Endothelial cell (in vitro differentiated cells): ENCODE measurements at places on chromosomes 2 and 18. TPM values are rescaled to one million over a fixed set of nuclear protein-coding genes. Genes with fewer than 3 reads are reported as not detected.

DNA sequence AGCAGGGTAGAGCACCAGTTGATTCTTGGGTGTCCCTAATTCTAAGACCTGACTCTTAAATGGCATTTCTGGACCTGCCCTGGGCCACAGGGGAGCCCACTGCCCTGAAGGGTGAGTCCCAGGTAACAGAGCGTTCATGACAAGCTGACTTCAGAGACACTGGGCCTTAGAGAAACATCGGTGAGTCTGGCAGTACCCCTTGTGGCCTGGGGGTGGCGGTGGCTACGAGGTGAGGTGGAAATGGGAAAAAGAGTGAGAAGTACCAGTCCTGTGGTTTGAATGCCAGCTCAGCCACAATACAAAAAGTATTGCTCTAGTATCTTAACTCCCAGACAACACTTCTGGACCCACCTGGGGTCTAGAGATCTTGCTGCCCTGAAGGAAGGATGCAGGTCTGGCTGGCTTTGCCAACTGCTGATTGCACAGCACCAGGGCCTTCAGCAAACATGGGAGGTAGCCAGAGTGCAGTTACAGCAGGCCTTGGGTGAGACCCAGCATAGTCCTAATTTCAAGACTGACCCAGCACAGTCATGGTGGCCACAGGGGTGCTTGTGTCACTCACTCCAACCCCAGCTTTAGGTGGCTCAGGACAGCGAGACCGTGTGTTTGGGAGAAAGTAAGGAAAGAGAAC is 44.5 kb downstream of the USP34 start:
- H3K27ac ChIP-seq = no peak overlapping the region
- DNase-seq = peak; percentile 71
- H3K4me3 ChIP-seq = no peak overlapping the region
- no peaks in the 10 kb centered on the region for H3K27me3 ChIP-seq

GRCh38 chr2:232434091-232434490 is 21.9 kb upstream of the ALPI start:
- DNase-seq = no peak
- H3K4me1 ChIP-seq = no peaks in the 10 kb centered on the region
- no peaks in the 10 kb centered on the region for H3K36me3 ChIP-seq
- no peak overlapping the region for H3K4me3 ChIP-seq

DNA sequence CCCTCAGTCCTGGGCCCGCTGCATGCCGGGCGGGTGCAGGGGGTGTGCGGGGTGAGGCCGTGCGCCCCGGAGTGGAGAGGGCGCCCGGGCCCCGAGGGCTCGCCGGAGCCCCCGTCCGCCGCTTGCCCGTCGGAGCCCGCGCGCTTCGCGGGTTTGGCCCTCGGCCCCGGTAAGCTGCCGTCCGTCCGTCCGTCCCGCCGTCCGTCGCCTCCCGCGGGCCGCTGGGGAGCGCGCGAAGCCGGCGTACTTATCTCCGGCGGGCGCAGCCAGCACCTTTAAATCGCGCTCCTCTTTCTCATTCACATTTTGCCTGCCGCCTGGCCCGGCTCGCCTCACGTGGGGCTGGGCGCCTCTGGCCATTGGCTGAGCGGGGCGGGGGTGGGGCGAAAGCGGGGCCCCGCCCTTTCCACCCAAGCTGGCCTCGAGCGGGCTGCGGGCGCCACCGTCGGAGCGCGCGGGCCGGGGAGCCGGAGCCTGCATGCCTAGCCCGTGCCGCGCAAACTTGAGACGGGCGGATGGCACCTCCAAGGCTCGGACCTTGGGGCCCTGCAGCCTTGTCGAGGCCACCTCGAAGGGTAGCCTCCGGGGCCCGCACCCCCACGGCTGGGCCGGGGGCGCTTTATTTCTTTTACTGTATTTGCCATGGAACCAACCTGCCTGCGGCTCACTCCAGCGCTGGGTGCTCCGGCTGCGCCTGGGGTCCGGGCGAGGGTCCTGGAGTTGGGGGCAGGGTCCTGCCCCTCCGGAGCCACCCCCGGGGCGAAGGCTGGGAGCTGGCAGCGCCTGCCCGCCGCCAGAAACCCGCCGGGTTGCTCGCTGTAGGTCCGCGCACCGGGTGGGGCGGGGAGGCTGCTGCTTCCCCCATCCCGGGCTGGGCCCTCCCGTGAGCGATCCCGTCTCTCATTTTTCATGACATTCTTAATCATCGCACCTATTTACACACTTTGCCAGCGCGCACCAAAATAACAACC is at the start of gene GBX2:
GBX2 (minus strand) TSS at position 277 of the 971 bp plus-strand sequence. CDS start 415 bp downstream, outside the sequence.
- no peak within 1 kb of the TSS for H3K27ac ChIP-seq
- no peak within 1 kb of the TSS for H3K4me3 ChIP-seq
- H3K27me3 ChIP-seq = peaks cover 39% of the 10 kb centered on the region
- peaks cover 3% of the 10 kb centered on the region for H3K36me3 ChIP-seq
- DNase-seq = peak; percentile 77
- peaks cover 34% of the 10 kb centered on the region for H3K4me1 ChIP-seq

DNA sequence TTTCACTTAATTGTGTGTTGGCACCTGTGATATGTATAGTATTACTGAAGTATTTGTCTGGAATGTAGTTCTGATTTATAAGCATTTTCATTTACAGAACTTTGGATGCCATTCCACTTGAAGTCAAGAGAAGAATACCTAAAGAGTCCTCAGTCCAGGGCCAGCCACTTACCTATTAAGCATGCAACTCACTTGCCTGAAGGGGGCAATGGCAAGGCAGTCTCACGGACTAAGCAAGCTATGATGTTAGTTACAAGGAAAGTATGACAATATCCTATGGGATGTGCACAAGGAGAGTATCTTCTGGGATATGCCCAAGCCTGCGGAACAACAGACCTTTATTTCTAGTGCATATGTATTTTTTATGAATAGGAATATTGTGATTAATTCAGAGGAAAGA is 369.4 kb upstream of the GCFC2 start:
- no peak overlapping the region for H3K27ac ChIP-seq
- DNase-seq = no peak
- H3K27me3 ChIP-seq = no peaks in the 10 kb centered on the region
- H3K4me1 ChIP-seq = peaks cover 2% of the 10 kb centered on the region
- no peak overlapping the region for H3K4me3 ChIP-seq
- no peaks in the 10 kb centered on the region for H3K36me3 ChIP-seq

DNA sequence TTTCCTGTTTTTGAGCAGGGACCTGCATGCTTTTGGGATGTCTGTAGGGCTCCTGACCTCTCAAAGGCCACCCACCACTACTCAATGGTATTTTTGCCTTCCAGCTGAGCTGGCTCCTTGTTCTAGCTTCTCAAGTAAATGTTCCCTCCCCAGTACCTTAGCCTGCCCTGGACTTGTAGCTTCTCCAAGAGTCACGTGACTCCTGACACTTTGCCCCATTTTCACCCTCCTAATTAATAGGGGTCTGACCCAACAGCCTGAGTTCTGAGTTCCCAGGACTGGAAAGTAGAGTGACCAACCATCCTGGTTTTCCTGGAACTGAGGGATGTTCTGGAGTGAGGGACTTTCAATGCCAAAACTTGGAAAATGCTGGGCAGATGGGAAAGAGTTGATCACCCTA is 4.0 kb downstream of the LBX2 start:
- no peak overlapping the region for H3K4me3 ChIP-seq
- no peak overlapping the region for H3K27ac ChIP-seq
- peaks cover 29% of the 10 kb centered on the region for H3K27me3 ChIP-seq
- H3K4me1 ChIP-seq = peaks cover 13% of the 10 kb centered on the region

GRCh38 chr2:47811668-47812067 is 28.7 kb downstream of the MSH6 start:
- H3K4me3 ChIP-seq = no peak overlapping the region
- no peaks in the 10 kb centered on the region for H3K27me3 ChIP-seq
- H3K4me1 ChIP-seq = no peaks in the 10 kb centered on the region
- peaks cover 53% of the 10 kb centered on the region for H3K36me3 ChIP-seq
- peak overlapping the region; percentile 5 for H3K27ac ChIP-seq

- no peak for DNase-seq
- no peak overlapping the region for H3K4me3 ChIP-seq
- H3K27ac ChIP-seq = no peak overlapping the region
- no peaks in the 10 kb centered on the region for H3K4me1 ChIP-seq
- H3K27me3 ChIP-seq = peaks cover 2% of the 10 kb centered on the region
Measured at GRCh38 chr2:241479026-241479898, 29.1 kb downstream of the STK25 start.

DNA sequence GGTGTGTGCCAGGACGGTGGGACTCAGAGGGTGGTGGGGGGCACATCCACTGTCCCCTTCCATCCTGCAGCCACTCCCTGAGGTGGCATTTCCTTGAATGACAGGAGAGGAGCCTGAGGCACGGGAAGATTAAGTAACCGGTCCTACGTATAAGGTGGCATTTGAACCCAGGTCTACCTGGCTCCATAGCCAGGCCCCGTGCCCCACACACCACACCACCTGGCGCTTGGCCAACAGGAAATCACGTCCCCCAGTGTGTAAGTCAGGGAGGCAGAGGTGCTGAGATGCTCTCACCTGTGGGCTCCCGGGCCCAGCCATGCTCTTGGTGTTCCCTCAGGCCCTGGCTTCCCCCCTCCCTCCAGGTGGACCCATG is 53.7 kb downstream of the HPCAL1 start:
- H3K36me3 ChIP-seq = peaks cover 9% of the 10 kb centered on the region
- DNase-seq = no peak

GRCh38 chr2:27527182-27527581 is 30.5 kb downstream of the GCKR start:
- peaks cover 1% of the 10 kb centered on the region for H3K27me3 ChIP-seq
- H3K27ac ChIP-seq = no peak overlapping the region
- no peak overlapping the region for H3K4me3 ChIP-seq
- no peaks in the 10 kb centered on the region for H3K36me3 ChIP-seq
- peaks cover 2% of the 10 kb centered on the region for H3K4me1 ChIP-seq

- no peaks in the 10 kb centered on the region for H3K4me1 ChIP-seq
- H3K27ac ChIP-seq = no peak overlapping the region
- no peak overlapping the region for H3K4me3 ChIP-seq
- no peak for DNase-seq
- H3K27me3 ChIP-seq = peaks cover 2% of the 10 kb centered on the region
Measured at GRCh38 chr2:69152847-69153583, 140.0 kb downstream of the ANTXR1 start.

DNA sequence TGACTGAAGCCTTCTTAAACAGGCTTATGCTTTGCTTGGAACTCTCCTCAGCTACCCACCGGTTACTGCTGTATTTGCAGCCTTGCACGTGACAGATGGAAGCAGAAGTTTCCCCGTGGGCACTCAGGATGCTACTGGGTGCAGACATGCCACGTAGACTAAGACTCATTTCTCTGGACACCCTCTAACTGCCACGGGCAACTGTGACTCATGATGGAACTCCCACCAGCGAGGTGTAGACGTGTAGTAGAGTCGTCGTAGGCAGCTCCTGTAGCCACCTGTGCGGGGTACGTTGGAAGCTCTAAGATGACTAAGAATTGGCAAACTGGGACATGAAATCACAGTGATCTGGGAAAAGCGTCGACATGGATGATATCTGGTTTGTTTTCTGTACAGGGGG is 27.5 kb downstream of the TSHZ1 start:
- peaks cover 8% of the 10 kb centered on the region for H3K36me3 ChIP-seq
- peak overlapping the region; percentile 39 for H3K27ac ChIP-seq
- peaks cover 23% of the 10 kb centered on the region for H3K4me1 ChIP-seq
- H3K27me3 ChIP-seq = peaks cover 1% of the 10 kb centered on the region

DNA sequence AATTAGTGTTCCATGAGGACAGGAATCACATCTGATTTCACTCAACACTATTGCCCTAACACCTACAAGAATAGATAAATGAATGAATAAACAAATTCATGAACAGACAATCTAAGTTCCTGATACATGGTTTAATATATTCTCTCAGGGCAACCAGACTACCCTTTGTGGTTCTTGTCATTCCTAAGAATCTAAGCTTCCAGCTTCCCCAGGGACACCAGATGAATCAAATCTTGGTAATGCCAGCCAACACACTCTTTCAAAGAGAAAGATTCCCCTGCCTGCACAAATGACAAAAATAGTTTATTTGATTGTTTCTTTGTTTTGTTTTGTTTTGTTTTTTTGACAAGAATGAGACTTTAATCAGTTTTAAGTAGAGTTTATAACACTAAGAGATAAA is 237.5 kb upstream of the CHAC2 start:
- no peak overlapping the region for H3K4me3 ChIP-seq
- peaks cover 3% of the 10 kb centered on the region for H3K36me3 ChIP-seq
- H3K27me3 ChIP-seq = no peaks in the 10 kb centered on the region
- no peak for DNase-seq

- no peaks in the 10 kb centered on the region for H3K27me3 ChIP-seq
- H3K4me3 ChIP-seq = no peak overlapping the region
- H3K4me1 ChIP-seq = peaks cover 9% of the 10 kb centered on the region
- no peak for DNase-seq
- no peaks in the 10 kb centered on the region for H3K36me3 ChIP-seq
Measured at GRCh38 chr2:120722568-120723421, 12.9 kb upstream of the GLI2 start.

DNA sequence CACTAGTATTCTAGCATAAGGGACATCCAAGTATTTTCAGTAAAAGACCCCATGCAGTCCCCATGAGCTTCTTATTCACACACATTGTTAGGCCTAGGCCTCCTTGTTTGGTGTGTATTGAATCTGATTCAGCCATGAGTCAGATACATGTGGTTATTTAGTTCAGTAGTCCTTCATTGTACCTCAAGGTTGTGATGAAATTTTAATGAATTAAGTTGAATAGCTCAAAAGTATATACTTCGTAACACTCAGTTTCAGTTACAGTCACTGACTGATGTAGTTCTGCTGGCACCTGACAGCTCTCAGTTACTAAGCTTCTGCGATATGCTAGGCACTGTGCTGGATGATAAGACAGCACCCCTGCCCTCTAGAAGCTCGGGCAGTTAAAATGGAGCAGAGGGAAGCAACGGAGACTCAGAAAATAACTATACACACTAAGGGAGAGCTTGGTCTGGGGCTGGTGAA is 86.4 kb downstream of the XRCC5 start:
- H3K27ac ChIP-seq = peak overlapping the region; percentile 45
- no peaks in the 10 kb centered on the region for H3K27me3 ChIP-seq
- no peak overlapping the region for H3K4me3 ChIP-seq
- no peak for DNase-seq
- peaks cover 32% of the 10 kb centered on the region for H3K36me3 ChIP-seq

DNA sequence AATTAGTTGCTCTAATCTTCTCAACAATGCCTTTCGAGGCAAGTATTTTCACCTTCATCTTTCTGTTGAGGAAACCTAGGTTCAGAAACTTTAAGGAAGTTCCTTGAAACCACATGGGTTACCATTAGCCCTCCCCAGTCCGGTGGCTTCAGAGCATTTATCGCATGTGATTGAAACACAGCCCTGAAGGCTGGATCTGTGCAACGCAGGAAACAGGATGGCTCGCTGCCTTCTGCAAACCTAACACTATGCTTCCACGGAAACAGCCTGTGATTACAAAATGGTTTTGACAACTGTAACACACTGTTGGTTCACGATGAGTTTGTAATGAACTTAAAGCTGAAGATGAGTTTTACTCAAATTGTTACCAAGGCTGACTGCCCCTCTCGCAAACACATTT is 68.5 kb downstream of the EPB41L3 start:
- no peak overlapping the region for H3K4me3 ChIP-seq
- DNase-seq = no peak
- H3K36me3 ChIP-seq = no peaks in the 10 kb centered on the region

The FOXD4L1 gene
- not detected for total RNA-seq

The DSG2 gene
- 60.5 TPM for total RNA-seq

The STON1 gene
- total RNA-seq = 3.1 TPM

The RNF181 gene
- 155 TPM for total RNA-seq

The PAIP2B gene
- 2.9 TPM for total RNA-seq

The KDM3A gene
- total RNA-seq = 63.9 TPM

The LAMA1 gene
- 8.7 TPM for total RNA-seq

The SIX3 gene
- total RNA-seq = not detected

The SERPINB3 gene
- not detected for total RNA-seq

The PHOSPHO2 gene
- total RNA-seq = 10.5 TPM

The SERPINB7 gene
- total RNA-seq = not detected
